ENCODE measurements at places on chromosomes 13 and 19.

DNA sequence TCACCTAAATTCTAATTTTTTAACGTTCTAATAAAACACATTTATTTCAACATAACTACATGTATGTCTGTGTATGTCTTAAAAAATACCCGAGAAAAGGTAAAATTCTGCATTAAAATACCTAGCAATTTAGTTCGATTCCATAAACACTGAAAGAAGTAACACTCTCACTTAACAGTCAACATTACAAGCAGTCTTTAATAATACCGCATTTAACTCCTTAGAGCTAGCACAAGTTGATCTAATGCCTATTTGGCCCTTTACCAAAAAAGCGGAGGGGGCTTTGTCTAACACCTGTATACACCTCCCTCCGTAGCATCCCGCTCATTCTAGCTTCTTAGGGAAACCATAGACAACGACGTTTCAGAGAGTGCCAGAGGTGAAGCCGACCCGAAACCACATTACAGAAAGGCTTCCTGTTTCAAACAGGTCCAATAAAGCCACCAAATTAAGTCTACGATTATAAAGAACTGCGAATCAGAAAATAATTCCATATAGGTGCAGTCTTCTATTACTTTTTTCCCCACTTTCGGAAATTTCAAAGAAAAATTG lies 1.2 kb downstream of the SPART start:
- no peak for DNase-seq

GRCh38 chr13:40596484-40596883 lies 70.0 kb downstream of the FOXO1 start:
- DNase-seq, result no peak

GRCh38 chr13:113906571-113906970 lies 42.7 kb upstream of the GAS6 start:
- no peak for DNase-seq

GRCh38 chr19:2225415-2226050 lies 10.6 kb downstream of the PLEKHJ1 start:
- DNase-seq, result no peak

GRCh38 chr19:51450730-51451307 lies 7.4 kb downstream of the SIGLEC8 start:
- DNase-seq, result no peak

- no peak for DNase-seq
Observed at GRCh38 chr13:80199585-80200292, 141.2 kb downstream of the SPRY2 start.

DNA sequence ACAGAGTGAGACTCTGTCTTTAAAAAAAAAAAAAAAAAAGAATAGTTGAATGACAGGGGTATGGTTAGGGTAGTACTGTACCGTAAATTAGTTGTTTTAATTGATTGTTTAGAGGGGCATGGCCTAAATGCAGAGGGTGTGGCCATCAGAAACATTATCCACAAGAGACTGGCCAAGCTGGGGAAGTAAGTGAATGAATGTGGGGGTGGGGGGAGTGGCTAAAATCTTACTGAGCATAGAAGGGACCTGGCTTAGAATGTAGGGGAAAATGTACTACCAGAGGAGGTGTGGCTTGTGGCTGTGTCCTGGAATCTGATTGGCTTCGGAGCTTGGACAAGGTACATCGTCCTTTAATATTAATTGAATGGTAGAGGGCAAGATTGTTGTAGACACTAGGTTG lies 3.8 kb downstream of the BCL2L12 start:
- DNase-seq, result no peak

DNA sequence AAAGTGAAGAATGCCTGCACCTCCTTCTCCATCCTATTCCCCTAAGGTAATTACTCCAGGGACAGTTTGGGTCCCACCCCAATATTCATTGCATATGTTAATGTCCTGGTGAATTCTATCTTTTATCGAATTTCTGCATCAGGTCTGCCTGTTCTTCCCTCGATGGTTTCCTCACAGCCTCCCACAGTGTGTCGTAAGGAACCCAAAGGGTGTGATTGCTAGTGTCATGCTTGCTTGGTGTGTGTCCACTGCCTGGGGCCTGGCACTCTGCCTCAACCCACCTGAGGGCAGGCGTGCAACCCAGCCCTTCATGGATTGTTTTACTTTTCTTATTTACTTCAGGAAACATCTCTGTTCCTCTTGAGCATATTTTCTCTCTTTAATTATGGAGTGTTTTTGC lies 60.2 kb upstream of the CYSLTR2 start:
- DNase-seq, result no peak

GRCh38 chr13:22031702-22032286 lies 360.9 kb downstream of the FGF9 start:
- no peak for DNase-seq

DNA sequence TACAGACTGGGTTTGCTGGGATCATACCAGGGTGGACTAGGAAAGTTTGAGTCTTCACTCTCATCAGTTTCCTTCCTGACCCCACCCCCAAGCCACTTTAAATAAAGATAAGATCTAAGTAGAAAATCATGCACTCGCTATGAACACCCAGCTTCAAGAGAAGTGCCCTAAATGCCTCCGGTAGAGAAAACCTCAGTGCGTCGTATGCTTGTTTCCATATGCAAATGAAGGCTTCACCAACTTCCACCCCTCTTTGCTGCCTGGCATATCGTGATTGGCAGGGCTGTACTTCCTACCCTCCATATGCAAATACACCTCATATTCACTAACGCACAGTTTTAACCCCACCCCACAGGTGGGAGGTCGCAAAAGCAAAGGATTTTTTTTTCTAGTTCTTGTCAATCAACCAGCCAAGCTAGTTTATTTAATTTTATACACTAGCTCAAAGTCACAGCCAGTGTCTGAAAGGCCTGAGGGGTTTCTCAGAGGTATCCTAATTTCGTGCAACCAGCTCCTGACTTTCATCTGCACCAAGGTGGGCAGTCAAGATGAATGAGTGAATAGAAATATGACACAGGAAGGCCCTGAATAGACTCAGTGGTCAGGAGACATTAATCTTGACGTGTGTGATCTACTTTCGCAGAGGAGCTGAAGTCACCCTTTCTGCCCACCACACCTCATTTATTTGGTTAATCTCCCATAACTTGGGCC lies 121.1 kb upstream of the TSHZ3 start:
- no peak for DNase-seq

GRCh38 chr13:47519626-47520025 lies 481.4 kb downstream of the SUCLA2 start:
- DNase-seq, result no peak

- no peak for DNase-seq
Observed at GRCh38 chr19:43332058-43332922, 21.2 kb upstream of the CD177 start.

- DNase-seq, result no peak
Observed at GRCh38 chr13:40653527-40654318, 12.7 kb downstream of the FOXO1 start.

DNA sequence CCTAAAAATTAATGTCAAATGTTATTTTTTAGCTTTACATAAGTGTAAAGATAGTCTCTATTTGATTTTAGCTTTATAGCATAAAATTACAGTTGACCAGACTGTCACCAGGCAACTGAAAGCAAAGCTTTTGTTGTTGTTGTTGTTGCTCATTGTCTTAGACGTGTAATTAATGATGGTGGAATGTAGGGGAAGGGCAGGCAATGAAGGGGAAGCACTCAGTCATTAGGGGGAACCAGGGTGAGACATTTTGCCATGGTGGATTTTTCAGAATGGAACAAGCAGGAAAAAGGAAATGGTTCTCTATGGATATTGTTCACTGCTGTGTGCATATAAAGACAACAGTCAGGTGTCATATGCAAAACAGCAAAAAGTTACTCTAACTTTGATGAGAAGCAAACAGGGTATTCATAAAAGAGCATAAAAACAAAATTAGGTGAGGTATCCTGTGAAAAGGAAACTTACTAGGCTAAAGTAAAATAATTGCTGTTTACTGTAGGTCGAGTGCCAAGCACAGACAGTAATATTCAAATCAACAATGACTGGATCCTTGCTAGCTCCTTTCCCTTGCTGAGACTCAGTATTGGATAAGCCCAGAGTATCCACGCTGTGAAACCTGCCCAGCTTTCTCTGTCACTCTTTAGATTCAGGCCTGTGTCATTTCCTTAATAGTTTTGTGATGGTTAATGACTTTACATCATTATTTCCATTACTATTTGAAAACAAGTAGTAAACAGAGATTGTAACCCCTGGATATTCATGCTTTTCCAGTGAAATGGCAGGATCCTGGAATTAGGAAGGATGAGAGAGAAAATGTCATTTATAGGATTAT lies 110.5 kb downstream of the LRCH1 start:
- DNase-seq, result no peak

- no peak for DNase-seq
Observed at GRCh38 chr13:105979131-105980011, 556.1 kb downstream of the EFNB2 start.

GRCh38 chr19:42083537-42083936 lies 7.6 kb downstream of the ZNF574 start:
- DNase-seq, result no peak

DNA sequence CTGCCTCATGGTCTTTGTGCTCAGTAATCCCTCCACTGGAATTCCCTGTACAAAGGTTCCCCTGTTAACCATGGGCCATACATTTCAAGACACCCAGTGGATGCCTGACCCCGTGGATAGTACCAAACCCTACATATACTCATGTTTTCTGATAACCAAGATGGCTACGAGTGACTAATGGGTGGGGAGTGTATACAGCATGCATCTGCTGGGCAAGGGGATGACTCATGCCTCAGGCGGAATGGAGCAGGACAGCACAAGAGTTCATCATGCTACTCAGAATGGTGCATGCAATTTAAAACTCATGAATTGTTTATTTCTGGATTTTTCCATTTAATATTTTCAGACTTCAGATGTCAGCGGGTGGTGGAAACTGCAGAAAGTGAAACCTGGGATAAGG lies 13.3 kb upstream of the FGF9 start:
- no peak for DNase-seq

GRCh38 chr19:17441241-17442021 lies 7.0 kb downstream of the TMEM221 start:
- no peak for DNase-seq

DNA sequence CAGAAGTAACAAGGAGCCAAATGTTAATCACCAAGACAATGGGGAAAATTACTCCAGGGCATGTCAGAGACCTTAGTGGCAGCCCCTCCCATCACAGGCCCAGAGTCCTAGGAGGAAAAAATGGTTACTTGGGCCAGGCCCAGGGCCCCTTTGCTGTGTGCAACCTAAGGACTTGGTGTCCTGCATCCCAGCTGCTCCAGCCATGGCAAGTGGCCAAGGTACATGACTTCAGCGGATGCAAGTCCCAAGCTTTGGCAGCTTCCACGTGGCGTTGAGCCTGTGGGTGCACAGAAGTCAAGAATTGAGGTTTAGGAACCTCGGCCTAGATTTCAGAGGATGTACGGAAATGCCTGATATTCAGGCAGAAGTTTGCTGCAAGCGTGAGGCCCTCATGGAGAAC lies 46.7 kb downstream of the OR10H4 start:
- DNase-seq, result no peak

GRCh38 chr13:105587786-105588185 lies 947.7 kb downstream of the EFNB2 start:
- no peak for DNase-seq

DNA sequence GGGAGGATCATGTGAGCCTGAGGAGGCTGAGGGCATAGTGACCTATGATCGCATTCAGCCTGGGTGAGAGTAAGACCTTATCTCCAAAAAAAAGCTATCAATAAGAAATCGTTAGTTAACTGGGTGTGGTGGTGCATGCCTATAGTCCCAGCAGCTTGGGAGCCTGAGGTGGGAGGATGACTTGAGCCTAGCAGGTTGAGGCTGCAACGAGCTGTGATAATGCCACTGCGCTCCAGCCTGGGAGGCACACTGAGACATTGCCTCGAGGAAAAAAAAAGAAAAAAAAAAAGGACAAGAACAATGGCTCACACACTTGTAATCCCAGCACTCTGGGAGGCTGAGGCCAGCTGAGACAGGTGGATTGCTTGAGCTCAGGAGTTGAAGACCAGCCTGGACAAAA lies 16.2 kb downstream of the PSPC1 start:
- no peak for DNase-seq

DNA sequence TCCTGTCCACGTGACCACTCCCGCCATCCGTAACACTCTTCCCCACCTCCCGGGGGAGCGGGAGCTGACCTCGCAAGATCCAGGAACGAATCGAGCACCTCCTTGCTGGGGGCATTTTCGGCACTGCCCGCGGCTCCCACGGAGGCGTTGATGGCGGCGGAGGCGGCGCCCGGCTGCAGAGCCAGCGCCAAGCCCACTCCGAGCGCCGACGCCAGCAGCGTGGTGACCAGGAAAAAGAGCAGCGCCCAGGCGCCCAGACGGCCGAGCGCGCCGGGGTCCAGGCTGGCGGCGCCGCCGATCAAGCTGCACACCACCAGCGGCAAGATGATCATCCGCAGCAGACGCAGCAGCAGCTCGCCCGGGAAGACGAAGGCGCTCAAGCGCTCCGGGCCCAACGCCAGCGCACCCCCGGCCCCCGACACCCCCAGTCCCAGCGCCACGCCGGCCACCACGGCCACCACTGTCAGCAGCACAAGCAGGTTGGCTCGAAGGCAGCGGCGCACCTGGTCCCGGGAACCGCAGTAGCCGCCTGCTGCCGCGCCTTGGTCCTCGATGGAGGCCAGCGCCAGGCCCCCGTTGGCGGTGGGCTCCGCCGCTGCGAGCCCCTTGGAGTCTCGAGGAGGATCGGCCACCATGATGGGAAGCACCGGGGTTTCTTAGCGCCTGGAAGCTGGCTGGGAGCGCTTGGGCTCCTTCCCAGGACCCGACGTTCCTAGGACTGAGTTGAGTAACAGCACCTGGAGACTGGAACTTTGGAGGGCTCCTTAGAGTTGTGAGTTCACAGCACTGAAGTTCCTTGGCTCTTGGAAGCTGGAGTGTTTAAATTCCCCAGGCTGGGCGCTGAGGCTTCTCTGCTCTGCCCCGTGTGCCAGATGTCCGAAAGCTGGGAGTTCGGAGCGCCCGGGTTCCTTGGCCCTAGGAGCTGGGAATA lies 798 bp downstream of the SLC1A5 start:
- DNase-seq, result no peak

DNA sequence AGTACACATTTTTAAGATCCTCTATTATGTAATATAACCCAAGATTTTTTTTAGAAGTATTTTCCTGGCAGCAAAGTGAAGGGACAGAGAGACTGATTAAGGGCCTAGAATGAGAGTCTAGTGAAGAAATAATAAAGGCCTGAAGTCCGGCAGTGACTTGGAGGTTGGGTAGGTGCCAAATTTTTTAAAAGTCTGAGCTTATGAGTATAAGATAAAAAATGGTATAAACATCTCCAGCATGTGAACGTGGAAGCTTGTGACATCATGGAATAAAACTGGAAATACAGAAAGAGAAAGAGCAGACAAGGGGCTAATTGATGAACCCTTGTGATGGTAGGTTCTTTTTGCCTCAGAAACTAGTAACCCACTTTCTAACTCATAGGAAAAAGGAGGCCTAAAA lies 174.6 kb downstream of the SUCLA2 start:
- no peak for DNase-seq

- no peak for DNase-seq
Observed at GRCh38 chr19:47284324-47284899, 9.7 kb downstream of the INAFM1 start.

All from suprapubic skin (tissue), 4 donors.